Effector memory CD4-positive, alpha-beta T cell (primary cell): ENCODE measurements at places on chromosomes 4 and X.

GRCh38 chr4:46765465-46765864 lies 143.6 kb downstream of the COX7B2 start:
- no peak for DNase-seq

GRCh38 chrX:105323928-105324327 lies 103.4 kb upstream of the TEX13A start:
- DNase-seq = no peak

- no peak for DNase-seq
Measured at GRCh38 chr4:101321481-101322042, 25.8 kb downstream of the PPP3CA start.

GRCh38 chr4:26889356-26889755 lies 28.7 kb downstream of the STIM2 start:
- DNase-seq = no peak

DNA sequence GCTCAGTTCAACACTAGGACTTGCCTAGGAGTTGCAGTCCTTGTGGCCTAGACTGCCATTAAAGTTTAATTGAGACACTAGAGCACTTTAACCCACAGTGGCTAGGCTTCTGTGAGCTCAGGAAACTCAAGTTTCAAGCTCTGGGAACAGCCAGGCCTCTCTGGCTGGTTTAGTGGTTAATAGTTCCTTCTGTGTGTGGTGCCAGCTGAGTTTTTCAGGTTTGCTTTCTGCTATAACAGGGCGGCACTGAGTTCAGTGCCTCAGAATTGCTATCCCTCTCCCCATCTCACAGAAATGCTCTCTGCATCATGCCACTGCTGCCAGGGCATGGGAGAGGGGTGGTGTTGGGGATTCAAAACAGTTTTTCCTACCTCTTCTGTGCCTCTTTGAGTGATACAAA lies 15.9 kb downstream of the MMAA start:
- no peak for DNase-seq

GRCh38 chrX:114006664-114007063 lies 577.2 kb upstream of the HTR2C start:
- no peak for DNase-seq

DNA sequence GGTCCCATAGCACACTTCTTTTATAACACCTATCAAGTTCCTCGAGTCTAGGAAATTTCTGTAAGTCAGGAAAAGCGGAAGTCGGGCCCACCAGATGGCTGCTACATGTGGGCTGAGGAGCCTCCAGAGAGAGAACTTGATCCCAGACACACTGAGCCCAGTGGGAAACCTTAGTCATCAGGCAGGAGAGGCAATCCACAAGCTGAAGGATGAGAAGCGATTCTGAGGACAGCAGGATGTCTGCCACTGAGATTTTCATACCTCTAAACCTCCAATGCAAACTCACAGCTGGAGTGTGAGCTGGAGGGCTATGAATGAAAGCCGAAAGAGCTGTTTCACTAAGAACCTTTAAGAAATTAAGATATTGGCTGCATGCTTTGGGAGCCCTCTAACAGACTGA lies 52.6 kb upstream of the PDHA1 start:
- DNase-seq = no peak

- no peak for DNase-seq
Measured at GRCh38 chrX:17567187-17567586, 170.1 kb upstream of the SCML1 start.

DNA sequence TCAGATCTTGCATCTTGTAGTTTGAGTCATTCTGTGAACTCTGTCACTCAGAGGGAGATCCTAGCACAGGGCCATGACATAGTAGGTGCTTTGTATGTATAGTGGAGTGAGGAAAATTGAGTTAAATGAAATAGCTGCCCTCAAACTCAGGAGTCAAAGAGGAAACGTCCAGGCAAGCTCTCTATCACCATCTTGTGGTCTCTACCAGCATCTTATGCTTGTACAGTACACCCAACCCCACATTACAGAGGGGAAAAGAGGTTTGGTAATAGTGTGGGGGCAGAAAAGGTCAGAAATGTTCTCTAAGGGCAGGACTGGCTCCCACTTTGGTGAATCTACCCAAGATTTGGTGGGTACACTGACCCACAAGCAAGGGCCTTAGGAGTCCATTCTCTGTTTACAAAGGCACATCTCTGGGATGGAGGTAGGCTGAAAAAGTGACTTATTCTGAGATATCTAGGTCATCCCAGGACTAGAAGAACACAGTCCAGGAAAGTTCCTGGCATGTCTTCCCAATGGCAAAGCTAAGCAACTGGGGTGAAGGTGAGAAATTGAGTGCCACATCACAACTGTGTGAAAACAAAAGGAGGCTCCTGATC lies 131.8 kb downstream of the OR13H1 start:
- no peak for DNase-seq

DNA sequence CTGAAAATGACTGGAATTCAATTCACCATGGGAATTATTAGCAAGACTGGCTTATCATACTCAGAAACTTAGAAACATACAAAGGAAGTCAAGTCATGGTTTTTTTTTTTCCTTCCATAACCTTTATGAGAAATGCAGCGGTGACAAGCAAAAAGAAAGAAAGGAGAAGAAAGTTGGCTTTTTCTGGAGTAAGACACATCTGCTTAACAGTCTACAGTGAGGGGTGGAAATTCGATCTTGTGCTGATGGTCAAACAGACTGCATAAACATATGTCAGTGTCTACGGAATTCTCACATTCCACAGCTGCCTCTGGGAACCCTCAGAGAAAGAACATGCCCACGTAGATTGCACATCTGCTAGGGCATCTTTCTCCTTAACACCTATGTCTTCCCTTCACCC lies 54.6 kb downstream of the PROM1 start:
- DNase-seq = no peak

- DNase-seq = no peak
Measured at GRCh38 chrX:112645774-112646173, 34.0 kb downstream of the LHFPL1 start.

DNA sequence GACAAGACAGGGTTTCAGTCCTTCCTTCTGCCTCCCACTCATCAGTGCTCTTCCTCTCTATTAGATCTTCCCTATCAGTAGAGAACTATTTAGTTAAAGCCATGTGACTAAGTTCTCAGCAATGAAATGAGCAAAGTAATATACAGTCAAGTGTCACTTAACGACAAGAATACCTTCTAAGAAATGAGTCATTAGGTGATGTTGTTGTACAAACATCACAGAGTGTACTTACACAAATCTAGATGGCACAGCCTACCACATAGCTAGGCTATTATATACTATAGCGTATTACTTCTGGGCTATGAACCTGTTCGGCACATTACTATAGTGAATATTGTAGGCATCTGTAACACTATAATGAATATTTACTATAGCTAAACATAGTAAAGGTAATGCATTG lies 71.3 kb downstream of the POU4F2 start:
- no peak for DNase-seq

DNA sequence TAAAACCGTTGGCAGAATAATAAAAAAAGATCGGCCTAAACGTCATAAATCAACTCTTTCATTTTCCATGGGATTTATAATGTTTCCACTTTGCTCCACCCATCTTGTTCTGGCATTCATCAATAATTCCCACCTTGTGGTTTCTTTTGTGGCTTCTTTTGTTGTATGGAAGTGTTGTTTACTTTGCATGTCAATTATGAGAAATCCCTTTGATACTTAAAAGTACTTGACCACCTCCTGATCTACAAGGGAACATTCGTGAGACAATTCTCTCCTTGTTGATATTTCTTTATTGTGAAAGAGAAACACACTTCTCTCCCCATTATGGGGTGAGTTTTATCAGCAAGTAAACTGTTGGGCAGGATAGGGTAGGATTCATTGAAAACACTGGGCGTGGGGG lies 2.8 kb downstream of the AMELX start:
- no peak for DNase-seq

- no peak for DNase-seq
Measured at GRCh38 chr4:30719454-30720020, 632 bp upstream of the PCDH7 start.
